ENCODE measurements at places on chromosomes 6 and 20.

DNA sequence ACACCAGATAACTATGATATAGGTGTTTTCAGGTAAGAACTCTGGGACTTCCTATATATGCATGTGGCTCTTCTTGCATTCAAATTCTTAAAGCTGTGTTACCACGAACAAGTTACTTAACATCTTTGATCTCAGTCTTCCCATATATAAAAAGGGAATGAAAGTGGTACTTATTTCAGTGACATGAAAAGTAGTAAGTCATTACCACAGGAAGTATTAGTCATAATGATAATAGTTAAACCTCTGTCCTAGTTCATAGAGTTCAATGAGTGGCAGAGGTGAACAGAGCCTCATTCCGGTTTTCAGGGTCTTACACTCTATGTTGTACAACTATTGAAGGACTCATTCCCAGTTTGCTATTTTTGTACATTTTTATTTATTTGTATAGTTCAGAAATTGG, 237.0 kb downstream of the NKAIN2 start:
- DNase-seq: no peak

GRCh38 chr20:53413186-53413631, 180.4 kb downstream of the ZNF217 start:
- DNase-seq: peak; percentile 20

DNA sequence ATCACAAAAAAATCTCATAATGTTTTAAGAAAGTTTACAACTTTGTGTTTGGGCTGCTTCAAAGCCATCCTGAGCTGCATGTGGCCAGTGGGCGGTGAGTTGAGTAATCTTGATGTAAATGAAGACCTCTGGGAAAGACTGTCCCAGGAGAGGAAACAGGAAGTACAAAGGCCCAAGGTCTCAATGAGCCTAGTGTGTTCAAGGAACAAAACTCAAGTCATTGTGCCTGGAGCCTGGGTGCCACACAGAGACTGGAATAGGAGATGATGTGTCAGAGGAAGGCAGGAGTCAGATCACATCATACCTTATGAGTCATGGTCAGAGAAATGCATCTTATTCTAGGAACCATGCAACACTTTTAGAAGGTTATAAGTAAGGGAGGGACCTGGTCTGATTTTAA, 51.5 kb downstream of the COL19A1 start:
- DNase-seq: no peak

GRCh38 chr6:144334150-144334708, 49.1 kb downstream of the UTRN start:
- peak; percentile 61 for DNase-seq

DNA sequence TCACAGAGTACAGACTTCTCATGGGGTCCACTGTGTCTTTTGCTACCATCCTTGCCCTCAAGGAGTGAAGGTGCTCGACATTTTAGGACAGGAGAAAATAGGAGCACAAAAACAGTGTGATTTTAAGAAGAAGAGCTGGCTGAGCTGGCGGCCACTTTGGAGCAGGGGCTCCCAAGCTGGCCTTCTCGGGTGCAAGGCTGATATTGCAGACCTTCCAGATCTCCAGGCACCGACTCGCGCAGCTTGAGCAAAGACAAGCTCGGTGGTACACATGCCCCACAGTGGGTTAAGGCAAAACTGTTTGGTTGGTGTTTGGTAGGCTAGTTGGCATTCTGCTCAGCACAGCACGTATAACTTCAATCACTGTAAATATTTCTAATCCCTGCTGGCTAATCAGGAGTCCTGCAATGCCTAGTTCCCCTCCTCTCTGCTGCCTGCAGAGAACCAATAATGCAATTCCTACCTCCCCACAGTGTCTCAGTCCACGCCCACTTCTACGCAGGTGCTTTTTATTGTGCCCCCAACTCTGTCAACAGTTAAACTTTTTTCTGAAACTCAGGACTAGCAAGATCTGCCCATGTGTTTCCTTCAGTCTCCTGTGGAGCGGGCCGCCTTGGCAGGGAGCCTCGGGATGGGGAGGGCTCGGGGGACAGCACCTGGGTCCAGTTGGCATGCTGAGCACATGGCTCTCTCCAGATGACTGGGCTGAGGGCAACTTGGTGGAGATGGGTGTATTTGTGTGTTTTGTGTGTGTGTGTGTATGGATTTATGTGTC, 12.7 kb upstream of the SMOC2 start:
- no peak for DNase-seq

GRCh38 chr6:144678844-144679243, 393.7 kb downstream of the UTRN start:
- DNase-seq: no peak

DNA sequence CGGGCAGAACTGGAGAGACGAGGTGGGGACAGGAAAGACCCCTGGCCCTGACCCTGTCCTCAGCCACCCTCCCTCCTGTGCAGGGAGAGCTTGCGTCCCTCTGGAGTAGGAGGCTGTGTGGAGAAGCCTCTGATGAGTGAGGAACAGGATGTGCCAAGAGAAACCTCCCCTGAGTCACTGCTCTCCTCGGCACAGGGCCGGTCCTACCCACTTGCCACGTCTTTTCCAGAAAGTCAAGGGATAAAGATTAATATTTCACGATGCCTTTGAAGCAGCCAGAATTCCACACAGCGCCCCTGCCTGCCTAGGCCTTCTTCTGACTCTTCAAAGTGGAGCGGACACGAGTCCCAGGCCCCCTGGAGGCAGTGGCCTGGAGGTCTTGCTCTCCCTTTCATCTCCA, 34.9 kb upstream of the THBS2 start:
- DNase-seq: no peak

- no peak for DNase-seq
Measured at GRCh38 chr20:9352739-9353138, 161.7 kb upstream of the LAMP5 start.

DNA sequence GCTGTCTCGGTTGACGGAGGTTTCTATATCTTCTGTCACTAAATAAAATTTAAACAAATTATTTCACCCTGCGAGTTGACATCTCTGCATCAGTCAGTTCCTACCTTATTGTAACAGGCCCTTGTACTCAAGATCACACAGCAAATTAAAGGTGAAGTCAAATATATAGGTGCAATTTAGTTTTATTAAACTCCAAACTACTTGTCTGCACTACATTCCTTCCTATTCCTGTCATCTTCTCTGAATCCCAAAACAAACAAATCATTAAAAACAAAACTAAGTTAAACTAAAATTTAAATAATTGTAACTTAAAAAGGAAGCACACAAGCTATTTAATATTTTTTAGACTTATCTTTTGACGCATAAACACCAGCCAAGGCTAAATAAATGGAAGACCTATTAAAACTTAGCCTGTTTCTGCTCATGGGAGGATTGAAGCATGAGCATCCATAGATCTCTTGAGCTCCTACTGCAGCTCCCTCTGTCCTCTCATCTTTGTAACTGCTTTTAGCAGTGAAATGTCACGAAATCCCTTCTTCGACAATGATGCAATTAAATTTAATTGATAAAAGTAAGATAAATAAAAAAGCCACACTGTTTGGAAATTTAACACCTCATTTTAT, 1152.3 kb upstream of the GJE1 start:
- DNase-seq: no peak

DNA sequence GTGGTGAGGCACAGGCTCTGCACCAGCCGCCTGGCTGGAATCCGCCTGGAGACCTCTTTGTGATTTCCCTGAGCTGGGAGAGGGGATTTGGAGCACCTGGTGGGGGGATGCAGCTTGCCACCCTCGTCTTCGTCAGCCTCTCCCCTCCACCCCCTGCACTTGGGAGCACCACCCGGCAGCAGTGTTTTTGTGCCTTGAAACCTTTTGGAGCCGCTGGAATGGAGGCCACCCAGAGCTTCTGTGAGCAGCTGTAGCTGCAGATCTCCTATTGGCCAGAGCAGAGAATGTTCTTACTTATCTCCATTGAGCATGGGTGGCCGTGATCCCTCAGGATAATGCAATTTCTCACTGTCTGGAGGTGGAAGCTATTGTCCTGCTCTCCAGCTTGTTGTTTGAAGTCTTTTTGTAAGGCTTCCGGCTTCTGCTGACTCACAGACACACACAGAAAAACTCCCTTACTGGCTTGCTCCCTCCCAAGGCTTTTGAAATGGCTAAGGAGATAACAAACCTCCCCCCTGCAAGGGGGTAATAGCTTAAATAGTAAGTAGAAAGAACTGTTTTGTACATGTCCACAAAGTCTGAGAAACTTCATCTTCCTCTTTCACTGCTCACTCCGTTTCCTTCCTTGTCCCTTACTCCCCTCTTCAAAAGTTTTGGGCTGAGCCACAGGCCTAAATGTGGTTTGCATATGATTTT, 271.2 kb downstream of the PRL start:
- no peak for DNase-seq

DNA sequence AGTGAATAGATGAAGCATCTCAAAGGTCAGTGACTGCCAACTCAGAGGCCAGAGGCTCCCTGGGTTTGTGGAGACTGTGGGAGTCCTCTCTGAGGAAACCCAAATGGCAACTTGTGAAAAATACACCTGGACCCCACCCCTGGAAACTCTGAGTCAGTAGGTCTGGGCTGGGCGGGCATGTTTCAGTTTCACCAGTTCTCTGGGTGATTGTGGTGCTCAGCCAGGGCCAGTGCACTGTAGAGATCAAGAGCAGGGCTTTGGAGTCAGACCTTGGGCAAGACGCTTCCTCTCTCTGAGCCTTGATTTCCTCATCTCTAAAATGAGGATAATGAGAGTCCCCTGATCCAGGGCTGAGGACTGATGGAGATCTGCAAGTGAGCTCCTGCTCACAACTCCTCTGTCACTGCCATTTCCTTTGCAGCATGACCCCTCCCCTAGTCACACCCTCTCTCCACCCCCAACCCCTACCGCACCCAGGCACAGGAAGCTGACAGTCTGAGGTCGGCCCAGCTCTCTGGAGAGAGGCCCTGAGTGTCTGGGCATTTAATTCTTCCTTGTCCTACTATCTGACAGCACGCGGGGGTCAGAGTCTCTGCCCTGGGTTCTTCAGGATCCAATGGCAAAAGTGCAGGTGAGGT, 5.1 kb downstream of the DEF6 start:
- peak; percentile 83 for DNase-seq

DNA sequence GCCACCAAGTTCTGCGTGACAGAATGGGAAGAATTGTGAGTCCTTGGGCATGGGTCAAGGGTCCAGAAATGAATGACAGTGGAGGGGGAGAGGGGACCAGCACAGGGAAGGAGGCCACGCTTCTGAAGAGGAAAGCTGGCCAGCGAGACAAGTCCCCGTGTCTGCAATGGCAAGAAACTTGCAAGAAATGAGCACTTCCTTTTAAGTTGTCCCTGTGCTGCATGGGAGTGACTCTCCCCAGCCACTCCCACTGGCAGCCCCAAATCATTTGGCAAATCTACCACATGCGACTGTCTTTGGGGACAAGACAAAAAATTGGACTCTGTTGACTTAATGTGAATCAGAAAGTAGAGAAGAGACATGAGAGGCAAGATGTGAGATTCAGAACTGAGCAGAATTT, 242.2 kb upstream of the RREB1 start:
- no peak for DNase-seq

- DNase-seq: no peak
Measured at GRCh38 chr6:72748759-72749158, 126.9 kb downstream of the KCNQ5 start.

DNA sequence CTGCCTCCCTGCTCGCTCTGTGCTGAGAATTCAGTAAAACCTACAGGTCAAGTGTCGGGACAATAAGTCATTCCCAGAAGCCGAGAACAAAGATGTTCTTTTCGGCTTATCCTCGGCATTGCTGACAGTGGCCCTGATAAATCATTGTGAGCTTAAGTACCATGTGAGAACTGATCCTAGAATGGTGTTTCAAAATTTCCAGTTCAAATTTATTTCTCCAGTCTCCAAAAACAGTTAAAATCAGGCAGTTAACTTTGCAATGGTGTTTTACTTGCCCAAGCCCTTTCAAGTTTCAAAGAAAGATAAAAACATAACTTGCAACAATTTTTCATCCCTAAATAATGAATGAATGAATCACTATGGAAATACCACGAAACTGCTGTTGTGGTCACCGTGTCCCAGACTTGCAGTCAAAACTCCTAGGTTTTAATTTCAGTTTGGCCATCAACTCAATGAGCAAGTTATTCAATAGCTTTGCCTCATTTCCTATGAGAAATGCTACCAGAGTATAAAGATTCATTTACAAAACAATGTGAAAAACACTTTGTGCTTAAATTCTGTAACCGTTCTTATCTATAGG, 4.3 kb downstream of the ATP5F1E start:
- no peak for DNase-seq

DNA sequence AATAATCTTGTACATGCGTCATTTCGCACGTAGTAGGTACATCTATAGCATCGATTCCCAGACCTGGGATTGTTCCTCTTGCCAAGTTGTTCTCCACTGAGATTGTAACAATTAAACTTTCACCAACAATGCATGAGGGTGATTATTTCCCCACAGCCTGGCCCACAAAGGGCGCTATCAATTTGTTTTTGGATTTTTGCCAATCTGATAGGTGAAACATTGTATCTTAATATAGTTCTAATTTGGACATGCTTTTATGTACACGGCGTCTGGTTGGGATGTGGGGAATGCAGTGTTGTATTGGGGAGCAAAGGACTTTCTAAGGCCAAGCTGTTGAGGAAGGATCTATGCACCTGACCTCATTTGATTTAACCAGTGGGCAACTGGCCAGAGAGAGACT, 59.5 kb downstream of the VEGFA start:
- no peak for DNase-seq

DNA sequence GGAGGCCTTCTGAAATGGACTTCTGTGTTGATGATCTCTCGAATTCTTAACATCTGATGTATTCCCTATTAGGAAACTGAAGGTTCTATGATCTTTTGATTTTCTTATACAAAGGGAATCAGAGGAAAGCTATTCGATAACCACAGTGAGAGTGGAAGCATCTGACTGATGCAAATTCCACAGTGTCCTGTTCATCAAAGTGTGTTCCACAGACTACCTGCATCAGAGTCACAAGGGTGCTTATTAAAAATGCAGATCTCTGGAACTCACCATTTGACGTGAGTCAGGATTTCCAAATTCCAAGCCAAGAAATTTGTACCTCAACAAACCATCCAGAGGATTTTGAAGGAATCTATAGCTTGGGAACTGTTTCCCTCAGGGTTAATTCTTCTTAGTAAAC, 4.4 kb upstream of the MEP1A start:
- no peak for DNase-seq

GRCh38 chr6:35203152-35203670, 10.5 kb upstream of the SCUBE3 start:
- no peak for DNase-seq

Measured in stimulated activated naive CD4-positive, alpha-beta T cell treated with Interleukin-2 at 50 U/mL for 16 hours (primary cell).